ENCODE measurements at places on chromosomes 1 and 21. TPM values are rescaled to one million over a fixed set of nuclear protein-coding genes. Genes with fewer than 3 reads are reported as not detected.

PCSK9 gene
- total RNA-seq: 0.47 TPM

- no peak for DNase-seq
Measured at GRCh38 chr1:11581445-11581991, 72.7 kb downstream of the FBXO2 start.

- no peak for DNase-seq
Measured at GRCh38 chr1:174916846-174917245, 82.9 kb upstream of the CACYBP start.

DNA sequence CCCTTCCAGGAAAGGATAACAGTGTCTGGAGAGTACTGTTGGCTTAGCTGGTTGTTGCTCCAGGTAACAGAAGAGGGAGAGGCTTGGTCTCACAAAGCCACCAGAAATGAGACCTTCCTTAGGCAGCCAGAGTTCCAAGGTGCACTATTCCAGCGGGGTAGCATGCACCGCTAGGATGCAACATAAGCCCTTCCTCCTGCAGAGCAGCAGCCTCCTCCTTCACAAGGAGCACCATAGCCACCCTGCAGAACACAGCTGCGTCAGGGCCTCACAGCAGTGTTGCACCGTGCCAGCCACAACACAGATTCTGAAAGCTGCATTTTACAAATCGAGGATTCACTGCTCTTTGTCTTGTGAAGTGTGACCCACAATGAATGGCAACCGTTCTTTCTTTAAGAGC lies 142.0 kb downstream of the CLIC6 start:
- no peak for DNase-seq

DNA sequence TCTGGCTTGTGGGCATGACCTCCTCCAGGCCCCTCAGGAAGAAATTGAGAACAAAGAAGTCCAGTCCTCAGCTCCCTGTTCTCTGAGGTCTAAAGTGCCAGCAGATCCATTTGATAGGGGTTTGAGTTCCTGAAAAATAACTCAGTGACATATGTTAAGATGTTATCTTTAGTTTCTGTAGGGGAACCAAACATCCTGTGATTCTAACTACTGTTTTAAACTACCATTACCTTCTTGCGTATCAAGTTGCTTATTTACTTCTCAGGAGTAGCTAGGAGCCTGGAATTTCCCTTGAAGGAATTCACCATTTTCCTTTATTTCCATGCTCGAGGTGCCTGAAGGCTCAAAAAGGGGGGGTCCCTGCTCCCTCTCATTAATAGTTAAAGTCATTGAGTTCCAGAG lies 18.8 kb upstream of the LIN9 start:
- no peak for DNase-seq

OR10Z1 gene
- not detected for total RNA-seq

GJA9 gene
- not detected for total RNA-seq

DNA sequence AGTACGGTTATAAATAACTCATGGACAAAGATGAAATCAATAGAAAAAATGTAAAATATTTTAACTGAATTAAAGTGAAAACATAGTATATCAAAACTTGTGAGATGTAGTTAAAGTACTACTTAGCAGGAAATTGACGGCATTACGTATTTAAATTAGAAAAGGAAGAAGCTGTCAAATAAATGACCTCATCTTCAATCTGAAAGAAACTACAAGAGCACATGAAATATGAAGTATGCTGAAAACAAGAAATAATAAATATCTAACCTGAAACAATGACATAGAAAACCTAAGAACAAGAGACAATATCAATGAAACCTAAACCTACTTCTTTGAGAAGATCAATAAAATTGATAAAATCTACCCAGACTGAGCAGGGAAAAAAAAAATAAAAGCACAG lies 122.2 kb upstream of the PDE4B start:
- no peak for DNase-seq

GRCh38 chr21:46622226-46622625 lies 13.2 kb upstream of the PRMT2 start:
- no peak for DNase-seq

GRCh38 chr1:203464226-203464625 lies 11.4 kb upstream of the PRELP start:
- DNase-seq: no peak

DNA sequence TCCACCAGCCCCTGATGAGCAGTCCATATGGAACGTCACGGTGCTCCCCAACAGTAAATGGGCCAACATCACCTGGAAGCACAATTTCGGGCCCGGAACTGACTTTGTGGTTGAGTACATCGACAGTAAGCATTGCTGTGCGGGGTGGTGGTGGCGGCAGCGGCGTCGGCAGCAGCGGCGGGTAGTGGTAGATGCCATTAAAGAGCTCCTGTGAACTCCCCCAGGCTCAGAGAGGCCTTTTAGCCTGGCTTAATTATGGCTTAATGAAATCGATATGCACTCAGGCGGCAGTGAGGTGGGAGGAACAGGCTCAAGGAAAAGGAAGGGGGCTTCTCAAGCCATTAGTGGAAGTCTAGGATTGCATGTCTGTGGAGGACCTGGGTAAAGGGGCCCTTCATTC lies 41.9 kb upstream of the CNTN2 start:
- DNase-seq: no peak

DDX20 gene
- 8.8 TPM for total RNA-seq

- no peak for DNase-seq
Measured at GRCh38 chr1:154607106-154607608, 829 bp downstream of the ADAR start.

- no peak for DNase-seq
Measured at GRCh38 chr1:55781944-55782482, 566.8 kb upstream of the USP24 start.

GRCh38 chr1:52192436-52192835 lies 50.5 kb downstream of the ZFYVE9 start:
- DNase-seq: no peak

- DNase-seq: peak; percentile 76
Measured at GRCh38 chr21:28633839-28634555, 358.7 kb downstream of the LTN1 start.

DNA sequence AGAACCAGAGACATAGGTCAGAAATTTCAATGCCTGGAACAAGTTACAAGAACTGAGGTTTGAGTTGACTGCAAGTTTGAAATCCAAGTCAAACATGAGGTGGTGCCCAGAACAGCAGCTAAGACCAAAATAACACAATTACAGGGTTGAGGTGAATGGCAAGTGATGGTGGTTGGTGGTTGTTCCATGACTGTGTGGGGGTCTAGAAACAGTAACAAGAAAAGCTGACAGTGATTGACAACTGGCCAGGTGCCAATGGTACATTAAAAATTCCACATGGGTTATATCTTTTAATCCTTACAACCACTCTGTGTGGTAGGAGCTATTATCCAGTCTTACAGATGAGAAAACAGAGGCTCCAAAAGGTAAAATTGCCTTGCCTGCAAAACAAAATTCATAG lies 32.0 kb downstream of the RIMS3 start:
- DNase-seq: no peak

DNA sequence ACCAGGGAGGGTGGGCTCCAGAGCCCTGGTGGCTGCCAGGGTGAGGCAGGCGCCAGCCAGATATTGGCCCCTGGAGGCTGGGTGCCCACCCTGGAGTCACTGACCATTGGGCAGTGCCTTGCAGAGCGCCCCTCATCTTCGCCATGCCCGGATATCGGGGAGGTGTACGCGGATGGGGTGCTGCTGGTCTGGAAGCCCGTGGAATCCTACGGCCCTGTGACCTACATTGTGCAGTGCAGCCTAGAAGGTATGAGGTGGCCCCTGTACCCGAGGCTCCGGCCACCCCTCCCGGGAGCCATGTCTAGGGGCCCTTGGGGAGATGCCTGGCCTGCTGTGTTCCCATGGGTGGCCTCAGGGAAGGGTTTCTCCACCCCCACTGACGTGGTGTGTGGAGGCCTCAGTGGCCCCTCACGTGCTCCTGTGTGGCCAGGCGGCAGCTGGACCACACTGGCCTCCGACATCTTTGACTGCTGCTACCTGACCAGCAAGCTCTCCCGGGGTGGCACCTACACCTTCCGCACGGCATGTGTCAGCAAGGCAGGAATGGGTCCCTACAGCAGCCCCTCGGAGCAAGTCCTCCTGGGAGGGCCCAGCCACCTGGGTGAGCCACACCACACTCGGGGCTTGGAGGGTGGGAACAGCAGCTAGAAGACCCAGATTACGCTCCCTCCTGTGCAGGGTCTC lies 30.9 kb downstream of the TRIM11 start:
- DNase-seq: no peak

DNA sequence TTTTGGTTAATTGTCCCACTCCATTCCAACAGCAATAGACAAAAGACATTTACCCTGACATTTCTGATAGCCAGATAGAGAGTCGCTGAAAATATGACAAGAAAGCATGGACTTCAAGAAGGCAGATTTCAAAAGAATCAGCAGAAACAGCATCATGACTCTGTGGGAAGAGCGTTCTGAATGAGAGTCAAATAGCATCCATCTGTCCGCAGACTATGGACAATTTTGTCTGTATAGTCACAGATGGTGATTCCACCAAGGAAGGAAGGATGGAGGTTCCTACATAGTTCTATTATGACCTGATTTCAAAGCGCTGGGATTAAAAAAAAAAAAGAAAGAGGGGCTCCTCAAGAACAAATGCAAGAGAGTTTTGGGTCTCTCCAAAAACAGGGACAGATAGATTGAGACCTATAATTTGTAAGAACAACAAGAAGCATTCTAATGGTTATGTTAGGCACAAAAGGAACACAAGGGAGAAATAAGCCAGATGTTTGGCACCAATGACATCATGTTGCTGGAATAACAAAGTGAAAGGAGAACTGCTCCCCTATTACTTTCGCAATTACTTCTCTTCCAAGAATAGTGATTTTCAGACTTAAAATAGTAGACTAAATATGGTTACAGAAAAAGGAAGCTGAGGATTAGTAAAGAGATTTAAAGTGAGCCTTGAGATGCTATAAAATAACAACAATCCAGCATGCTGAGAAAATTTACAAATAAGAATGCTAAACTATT lies 28.5 kb downstream of the NIBAN1 start:
- no peak for DNase-seq

GRCh38 chr1:2050461-2050792 lies 216 bp downstream of the PRKCZ start:
- no peak for DNase-seq

GRCh38 chr21:44914176-44914874 lies 6.4 kb downstream of the ITGB2 start:
- DNase-seq: no peak

Data from right atrium auricular region (tissue), 2 donors.